ENCODE measurements at places on chromosomes 7 and 10. TPM values are rescaled to one million over a fixed set of nuclear protein-coding genes. Genes with fewer than 3 reads are reported as not detected.

The TAS2R4 gene
- 0.13 TPM for polyA plus RNA-seq

The CPVL gene
- polyA plus RNA-seq = 16.7 TPM

The EPO gene
- polyA plus RNA-seq = not detected

- no peak for DNase-seq
These were observed 217.1 kb upstream of the FRMD4A start for GRCh38 chr10:14547816-14548215.

GRCh38 chr10:3803295-3803926, 18.4 kb upstream of the KLF6 start:
- no peak for DNase-seq

DNA sequence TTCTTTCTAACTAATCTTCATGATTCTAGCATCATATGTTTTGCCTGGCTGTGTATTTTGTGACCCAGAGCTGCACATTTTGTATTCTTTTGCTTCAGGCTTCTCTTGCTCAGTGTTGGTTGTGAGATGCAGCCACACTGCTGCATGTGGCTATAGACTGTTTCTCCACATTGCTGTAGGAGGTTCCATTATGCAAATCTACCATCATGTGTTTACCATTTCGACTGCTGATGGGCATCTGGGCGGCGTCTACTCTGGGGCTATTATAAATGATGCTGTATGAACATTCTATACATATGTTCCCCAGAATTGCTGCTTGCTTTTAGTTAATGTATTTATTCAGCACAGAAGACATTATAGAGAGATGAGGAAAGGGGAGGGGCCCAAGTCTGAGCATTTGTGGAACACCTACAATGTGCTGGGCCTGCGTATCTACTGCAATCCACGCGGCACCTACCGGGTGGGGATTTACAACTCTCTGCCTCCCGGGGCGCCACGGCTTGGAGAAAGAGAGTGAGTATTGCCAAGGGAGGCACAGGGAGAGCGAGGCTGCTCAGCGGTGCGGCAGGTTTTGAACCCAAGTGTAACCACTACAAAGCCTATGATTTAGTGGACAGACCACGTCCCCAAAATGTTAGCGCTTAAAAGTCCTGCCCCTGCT, 172.5 kb downstream of the PRKAG2 start:
- DNase-seq = no peak

GRCh38 chr7:12369072-12369471, 34.6 kb downstream of the VWDE start:
- DNase-seq = no peak

DNA sequence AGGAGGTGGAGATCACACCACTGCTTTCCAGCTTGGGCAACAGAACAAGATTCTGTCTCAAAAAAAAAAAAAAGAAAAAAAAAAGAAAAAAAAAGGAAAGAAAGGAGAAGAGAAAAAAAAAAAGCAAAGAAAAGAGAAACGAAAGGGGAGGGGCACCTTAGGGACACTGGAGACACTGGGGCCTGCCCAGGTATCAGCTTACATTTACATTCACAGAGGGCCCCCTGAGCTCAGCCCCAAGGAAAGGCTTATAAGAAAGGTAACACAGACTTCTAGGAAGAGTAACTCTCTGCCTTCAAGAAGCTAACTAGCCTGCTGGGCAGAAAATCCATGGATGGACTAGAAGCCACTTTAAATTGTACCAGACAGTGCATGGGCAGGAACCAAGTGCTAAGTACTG, 108.8 kb downstream of the NPY start:
- no peak for DNase-seq

DNA sequence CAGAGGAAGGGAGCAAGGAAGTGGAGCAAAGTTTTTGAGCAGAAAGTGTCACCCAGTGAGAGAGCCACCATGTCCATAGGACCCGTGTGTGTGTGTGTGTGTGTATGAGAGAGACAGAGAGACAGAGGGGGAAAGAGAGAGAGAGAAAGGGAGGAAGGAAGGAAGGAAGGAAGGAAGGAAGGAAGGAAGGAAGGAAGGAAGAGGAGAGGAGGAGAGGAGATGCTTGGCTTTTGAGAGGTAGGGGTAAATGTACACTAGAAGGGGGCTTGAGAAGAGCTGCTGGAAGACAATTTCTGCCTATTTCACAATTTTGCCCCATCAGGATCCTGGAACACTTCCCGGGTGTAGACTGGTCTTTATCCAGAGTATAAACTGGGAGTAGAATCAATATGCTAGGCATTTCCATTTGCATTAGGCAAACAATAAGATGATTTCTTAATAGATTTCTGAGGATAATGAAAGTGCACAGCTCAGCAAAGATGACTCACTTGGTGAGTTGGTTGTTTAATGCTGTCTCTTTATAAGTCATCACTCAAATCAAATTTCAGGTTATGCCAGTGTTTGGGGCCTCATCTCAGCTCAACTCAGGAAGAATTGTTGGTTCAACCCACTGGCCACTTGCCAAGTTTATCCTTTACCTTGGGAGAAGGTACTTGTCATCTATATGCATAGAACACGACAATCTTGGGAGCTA, 70.0 kb upstream of the FAM13C start:
- DNase-seq = no peak

DNA sequence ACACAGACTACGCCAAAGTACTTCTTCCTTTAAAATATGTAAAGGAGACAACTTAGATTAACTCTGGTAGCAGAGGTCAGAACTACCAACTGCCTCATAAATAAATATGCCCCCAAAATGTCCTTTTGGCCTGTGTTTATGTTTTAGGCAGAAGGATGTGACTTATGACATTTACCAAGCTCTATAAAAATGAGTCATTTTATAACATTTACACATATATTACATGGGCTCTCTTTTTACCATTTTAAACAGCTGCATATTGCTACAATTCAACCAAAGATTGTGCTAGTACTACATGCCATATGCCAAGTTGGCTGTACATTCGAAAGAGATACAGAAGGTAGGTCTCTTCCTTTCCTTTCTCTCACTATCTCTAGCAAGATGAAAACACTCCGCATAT, 12.4 kb downstream of the ABLIM1 start:
- DNase-seq = no peak

- no peak for DNase-seq
These were observed 780 bp downstream of the CYP3A5 start for GRCh38 chr7:99679032-99679399.

DNA sequence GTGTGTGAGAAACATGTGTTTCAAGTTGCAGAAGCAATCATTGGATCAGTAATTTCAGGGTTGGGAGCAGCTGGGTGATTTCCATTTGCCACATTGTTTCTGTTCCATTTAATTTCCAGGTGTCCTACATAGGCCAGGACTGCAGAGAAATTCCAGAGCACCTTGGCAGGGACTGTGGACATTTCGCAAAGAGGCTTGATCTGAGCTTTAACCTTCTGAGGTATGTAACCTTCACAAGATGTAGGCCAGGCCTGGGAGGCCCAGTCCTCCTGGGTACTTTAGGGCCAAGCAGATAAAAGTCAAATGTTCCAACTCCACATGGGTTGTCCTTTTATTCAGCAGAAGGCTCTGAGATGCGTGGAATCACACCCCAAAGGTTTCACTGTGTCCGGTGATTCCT, 6.9 kb downstream of the LRMDA start:
- no peak for DNase-seq

- no peak for DNase-seq
These were observed 42.3 kb downstream of the NRCAM start for GRCh38 chr7:108413782-108414492.

- no peak for DNase-seq
These were observed 18.5 kb upstream of the ANTXRL start for GRCh38 chr10:46268076-46268881.

GRCh38 chr10:108631332-108631731, 1292.0 kb downstream of the XPNPEP1 start:
- DNase-seq = no peak

DNA sequence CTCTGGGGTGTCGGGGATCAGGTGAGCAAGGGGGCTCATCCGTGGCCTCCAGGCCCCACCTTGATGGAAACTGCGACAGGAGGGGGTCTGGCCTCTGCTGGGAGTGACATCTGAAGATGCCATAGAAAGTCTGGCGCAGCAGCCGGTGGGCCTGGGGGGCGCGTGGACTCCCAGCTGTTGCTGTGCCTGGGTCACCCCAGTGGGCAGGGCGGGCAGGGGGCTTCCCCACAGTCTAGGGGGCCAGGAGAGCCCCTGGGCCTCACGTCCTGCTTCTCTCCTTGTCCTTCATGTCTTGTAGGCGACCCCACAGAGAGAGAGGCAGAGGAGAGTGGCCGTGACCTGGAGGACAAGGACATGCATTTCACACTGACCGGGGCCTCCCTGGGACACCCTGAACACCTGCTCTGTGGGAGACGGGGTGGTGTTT, 450.5 kb downstream of the DNAJB6 start:
- DNase-seq = no peak

GRCh38 chr10:122244001-122244975, 26.8 kb upstream of the BTBD16 start:
- no peak for DNase-seq

DNA sequence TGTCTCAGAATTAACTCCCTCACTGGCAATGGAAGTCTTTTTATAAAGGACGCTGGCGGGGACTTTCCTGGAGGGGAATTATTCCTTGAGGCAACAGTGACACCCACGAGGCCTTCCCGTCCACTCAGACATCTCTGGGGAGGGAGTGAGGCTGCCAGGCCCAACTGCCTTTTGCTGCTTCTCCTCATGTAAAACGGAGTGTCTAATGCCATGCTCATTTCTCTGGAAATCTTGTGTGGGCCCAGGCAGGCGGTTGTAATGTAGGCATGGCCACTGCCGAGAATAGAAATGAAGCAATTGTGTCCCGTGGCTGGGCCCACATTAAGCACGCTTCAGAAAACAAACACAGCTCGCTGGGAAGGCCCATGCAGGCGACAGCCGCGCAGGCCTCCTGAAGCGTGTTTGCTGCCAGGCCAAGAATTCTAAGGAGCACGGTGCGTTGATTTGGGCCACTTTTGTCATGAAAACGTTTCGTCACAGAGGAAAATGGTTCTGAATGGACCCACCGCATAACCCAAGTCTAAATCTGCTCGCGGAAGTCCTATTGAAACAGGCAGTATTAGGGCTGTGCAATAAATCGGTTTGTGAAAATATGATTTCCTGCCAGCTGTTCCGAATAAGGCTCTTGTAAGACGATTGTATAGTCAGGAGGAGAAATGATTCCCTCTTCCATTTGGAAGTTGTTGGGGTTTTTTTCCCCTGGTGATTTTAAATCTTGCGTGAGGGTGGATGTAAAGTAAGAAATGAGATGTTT, 104.2 kb upstream of the CHST15 start:
- DNase-seq = no peak
